Activated CD8-positive, alpha-beta T cell treated with anti-CD3 and anti-CD28 coated beads for 36 hours (primary cell): ENCODE measurements at places on chromosomes 5 and 9.

GRCh38 chr5:58852566-58852965, 269.7 kb downstream of the RAB3C start:
- DNase-seq, result no peak

- DNase-seq, result peak; percentile 41
Observed at GRCh38 chr9:74742792-74743730, 144.7 kb downstream of the TRPM6 start.

DNA sequence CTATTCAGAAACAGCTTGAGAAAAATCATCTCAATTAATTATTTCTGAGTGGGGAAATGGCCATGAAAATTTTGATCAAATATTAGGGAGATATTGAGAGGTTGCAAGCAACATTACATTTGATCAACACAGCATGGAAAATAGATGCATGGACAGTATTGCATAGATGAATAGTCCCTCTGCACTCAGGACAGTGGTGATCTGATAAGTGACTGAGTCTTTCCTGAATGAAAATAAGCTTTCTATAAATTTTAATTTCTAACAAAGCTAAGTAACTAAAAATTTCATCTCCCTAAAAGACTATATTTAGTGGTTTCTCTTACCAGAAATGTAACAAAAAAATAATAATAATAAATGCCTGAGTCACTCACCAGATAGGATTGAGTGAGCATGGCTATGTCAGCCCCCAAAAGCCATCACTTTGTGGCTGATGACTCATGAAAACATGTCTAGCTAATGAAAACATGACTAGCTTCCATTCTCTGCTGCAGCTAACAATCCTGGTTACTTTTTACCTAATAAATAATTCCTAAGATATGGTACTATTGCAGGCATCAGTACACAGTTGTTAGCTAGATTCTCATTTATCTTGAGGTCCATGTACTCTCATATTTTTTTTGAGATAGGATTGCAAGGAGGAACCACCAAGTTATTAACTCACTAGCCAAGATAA, 1294.8 kb upstream of the ACO1 start:
- no peak for DNase-seq

DNA sequence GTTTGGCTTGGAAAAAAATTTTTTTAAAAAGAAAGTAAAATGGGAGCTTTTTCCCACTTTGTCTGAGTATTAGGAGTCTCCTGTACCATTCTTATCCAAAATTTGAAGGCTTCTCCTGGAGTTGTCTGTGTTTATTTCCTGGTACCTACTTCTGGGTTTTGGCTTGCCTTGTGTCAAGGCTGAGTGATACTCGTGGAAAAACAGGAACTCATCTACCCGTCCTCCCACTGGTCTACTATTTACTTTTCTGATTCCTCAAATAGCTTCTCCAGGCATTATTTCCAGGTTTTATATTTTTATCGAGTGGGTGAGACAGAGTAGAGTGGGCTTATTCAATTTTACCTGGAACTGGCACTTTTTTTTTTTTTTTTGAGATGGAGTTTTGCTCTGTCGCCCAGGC, 99.4 kb downstream of the RMI1 start:
- DNase-seq, result no peak

- DNase-seq, result no peak
Observed at GRCh38 chr9:89562186-89562814, 42.5 kb upstream of the GADD45G start.

- DNase-seq, result no peak
Observed at GRCh38 chr5:179614745-179615144, 8.7 kb downstream of the HNRNPH1 start.

- no peak for DNase-seq
Observed at GRCh38 chr9:78539904-78540303, 243.0 kb downstream of the PSAT1 start.

DNA sequence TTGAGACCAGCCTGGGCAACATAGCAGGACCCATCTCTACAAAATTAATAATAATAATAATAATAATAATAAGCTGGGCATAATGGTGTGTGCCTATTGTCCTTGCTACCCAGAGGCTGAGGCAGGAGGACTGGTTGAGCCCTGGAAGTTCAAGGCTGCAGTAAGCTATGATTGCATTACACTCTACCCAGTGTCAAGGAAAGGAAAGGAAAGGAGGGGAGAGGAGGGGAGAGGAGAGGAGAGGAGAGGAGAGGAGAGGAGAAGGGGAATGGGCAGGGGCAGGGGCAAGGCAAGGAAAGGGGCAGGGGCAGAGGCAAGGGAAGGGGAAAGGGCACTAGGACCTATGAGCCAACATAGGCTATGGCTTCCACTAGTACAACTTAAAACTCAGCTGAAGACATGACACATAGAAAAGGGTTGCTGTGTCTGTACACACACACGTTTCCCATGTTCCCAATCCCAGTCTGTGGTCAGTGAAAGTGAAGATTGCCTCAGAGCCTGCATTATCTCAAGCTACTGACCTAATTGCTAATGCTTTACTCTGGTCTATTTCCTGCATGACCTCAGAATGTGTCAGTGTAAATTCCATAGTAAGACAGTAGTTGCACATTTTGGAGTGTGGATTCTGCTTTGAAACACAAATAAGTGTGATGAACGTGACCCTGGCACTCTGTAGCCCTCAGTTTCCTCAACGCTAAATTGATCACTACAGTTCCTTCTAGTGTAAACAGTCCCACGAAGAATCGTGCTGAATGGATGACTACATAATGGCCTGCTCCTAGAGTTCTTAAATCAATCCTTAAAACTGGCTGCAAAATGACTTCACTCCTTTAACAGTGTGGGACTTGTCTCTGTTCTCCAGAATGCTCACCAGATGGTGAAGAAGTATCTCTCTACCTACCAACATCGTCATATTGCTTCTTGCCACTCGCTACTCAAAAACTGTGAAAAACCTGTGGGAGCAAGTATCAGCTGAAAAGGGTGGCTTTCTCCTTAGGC, 497.0 kb downstream of the RAB3C start:
- no peak for DNase-seq

GRCh38 chr5:124582561-124582840, 163.9 kb downstream of the ZNF608 start:
- no peak for DNase-seq
